Osteoblast (primary cell): ENCODE measurements at places on chromosomes 5 and 9. TPM values are rescaled to one million over a fixed set of nuclear protein-coding genes. Genes with fewer than 3 reads are reported as not detected.

DNA sequence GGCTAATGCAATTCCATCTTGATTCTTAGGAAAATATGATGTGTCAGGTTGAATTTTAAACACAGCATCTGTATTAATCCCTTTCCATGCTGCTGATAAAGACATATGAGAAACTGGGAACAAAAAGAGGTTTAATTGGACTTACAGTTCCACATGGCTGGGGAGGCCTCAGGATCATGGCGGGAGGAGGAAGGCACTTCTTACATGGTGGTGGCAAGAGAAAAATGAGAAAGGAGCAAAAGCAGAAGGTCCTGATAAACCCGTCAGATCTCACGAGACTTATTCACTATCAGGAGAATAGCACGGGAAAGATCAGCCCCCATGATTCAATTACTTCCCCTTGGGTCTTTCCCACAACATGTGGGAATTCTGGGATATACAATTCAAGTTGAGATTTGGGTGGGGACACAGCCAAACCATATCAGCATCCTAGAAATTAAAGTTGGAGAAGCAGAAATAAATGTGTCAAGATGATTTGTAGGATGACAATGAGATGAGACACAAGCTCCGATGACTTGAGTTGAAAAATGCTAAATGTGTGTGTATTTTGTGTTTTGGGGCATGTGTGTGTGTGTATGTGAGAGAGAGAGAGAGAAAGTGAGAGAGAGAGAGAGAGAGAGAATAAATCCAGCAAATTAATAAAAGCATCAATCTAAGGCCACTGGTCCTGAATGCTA is 48.5 kb upstream of the ANKRD55 start:
- no peak for DNase-seq

GRCh38 chr9:32991897-32992594 is 9.4 kb downstream of the APTX start:
- no peak for DNase-seq

DNA sequence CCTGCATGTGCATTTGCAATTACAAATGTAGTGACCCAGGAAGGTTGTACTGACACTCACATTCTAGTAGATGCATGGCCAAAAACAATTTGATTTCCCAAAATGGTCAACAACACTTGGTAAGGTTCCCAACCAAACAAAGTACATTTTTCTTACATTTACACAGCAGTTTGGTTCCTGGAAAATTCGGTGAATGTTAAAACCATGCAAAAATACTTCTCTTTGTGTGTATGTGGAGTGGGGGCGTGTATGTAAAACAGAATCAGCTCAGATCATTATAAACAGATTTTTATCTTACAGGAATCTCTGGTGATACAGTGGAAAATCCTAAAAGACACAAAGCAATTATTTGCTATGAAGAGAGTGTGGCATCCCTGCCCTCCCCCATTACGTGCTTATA is 25.1 kb upstream of the MELK start:
- peak; percentile 10 for DNase-seq

- DNase-seq = no peak
These were observed 662.6 kb upstream of the MEF2C start for GRCh38 chr5:89545626-89546025.

GRCh38 chr5:95861864-95862561 is 39.5 kb upstream of the GLRX start:
- DNase-seq = peak; percentile 42

- DNase-seq = no peak
These were observed 1.3 kb upstream of the SKP1 start for GRCh38 chr5:134178096-134178419.

GRCh38 chr9:92185096-92185495 is 69.9 kb upstream of the SPTLC1 start:
- DNase-seq = no peak

GRCh38 chr9:127928676-127929624 is 1.6 kb downstream of the PIP5KL1 start:
- no peak for DNase-seq

GRCh38 chr9:31166516-31166915 is 1217.9 kb upstream of the ACO1 start:
- DNase-seq = no peak

GRCh38 chr5:74460694-74461093 is 179.8 kb downstream of the ENC1 start:
- DNase-seq = no peak

DNA sequence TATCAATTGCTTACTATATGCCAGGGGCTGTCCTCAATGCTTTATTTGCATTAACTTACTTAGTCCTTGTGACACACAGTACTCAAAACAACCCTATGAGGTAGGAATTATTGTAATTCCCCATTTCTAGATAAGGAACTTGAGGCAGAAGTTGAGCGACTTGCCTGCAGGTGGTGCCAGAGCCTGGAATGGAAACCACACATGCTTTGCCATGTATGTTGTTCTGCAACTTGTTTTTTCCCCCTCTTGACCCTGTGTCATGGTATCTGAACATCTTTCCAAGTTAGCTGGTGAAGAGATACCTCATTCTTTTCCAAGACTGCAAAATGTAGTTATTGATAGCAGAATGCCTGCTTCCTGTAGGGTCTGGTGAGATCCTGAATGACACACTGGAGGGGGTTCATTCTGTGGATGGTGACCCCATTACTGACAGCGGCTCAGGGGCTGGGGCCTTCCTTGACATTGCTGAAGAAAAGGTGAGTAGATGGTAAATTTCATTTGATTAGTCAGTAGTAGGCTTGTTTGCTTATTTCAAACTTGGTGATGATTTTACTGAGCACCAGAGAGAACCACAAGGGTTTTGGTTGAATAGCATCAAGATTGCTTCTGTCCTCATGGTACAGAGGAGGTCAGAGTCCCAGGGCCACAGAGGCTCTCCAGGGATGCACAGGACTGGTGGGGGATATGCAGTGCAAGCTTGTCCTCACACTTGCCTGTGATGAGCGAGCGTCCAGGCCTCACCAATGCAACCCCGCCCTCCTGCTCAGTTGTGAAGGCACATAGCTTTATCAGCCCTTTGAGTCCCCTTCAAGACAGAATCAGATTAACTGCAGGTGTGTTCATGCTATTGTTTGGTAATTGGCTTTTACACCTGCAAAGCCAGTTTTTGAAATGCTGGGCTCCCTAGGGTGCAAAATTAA is 57.0 kb downstream of the COL15A1 start:
- peak; percentile 93 for DNase-seq

DNA sequence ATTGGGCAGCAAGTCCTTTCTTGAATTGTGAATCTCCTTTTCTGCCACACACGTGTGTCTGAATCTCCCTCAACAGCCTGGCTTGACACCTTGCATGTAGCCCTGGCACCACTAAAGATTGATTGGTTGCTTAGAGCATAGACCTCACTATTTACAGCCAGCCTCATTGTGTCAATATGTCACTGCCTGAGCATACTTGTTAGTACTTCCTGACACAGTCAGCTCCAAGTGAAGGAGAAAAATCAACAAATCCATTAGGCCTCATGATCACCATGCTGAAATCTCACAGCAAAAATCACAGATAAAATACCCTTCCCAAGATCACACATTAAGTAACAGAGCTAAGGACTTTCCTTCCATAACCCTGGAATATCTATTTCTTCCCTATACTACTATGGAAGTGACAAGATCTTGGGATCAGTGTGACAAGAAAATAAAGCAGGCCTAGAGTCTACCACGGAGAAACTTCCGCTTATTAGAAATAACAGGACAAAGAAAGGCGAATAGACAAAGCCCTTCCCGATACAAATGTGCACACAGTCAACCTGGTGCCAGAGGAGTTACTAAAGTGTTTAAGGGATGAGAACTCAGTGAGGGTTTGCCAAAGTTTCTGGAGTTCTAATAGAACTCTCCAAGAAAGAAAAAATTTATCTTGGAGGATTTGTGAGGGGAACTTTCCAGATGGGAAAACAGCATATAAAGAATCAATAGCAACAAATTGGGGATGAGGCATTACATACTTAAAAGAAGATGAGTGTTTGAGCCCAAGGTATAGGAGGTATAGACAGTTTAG is 5.6 kb upstream of the ARL15 start:
- DNase-seq = no peak

DNA sequence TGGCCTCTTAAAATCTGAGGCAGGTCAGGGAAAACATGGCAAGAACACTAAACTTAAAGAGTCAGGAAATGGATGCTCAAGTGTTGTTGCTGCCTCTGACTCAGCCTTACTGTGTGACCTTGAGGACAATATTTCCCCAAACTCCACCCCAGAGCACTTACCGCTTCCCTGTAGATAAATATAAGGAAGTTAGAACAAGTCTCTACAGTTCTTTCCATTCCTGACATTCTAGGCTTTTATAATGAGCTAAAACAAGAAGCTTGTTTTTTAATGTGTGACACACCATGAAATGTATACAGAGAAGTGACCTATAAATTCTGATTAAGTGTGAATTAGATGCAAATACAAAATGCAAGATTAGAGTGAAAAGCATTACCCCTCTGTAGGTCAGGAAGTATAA is 129.3 kb downstream of the GRIA1 start:
- no peak for DNase-seq

DNA sequence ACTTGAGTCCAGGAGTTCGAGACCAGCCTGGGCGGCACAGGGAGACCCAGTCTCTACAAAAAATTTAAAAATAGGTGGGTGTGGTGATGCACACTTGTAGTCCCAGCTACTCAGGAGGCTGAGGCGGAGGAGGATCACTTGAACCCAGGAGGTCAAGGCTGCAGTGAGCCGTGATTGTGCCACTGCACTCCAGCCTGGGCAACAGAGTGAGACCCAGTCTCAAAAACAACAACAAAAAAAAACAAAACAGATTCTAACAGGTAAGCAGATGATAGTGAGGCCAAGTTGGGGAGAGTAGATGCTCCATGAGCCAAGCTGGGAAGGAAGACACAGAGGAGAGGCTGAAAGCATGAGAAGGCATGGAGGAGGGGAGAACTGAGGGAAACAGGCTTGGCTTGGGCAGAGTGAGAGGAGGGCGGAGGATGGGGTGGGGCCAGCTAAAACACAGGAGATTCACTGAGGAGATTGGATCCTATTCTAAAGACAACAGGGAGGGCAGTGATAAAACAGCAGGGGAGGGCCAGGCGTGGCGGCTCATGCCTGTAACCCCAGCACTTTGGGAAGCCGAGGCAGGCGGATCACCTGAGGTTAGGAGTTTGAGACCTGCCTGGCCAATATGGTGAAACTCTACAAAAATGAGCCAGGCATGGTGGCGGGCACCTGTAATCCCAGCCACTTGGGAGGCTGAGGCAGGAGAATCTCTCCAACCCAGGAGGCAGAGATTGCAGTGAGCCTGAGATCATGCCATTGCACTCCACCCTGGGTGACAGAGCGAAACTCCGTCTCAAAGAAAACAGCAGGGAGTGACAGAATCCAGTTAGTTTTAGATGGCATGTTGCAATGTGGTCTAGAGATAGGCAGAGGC is 8.4 kb downstream of the RPS14 start:
- DNase-seq = peak; percentile 57

GRCh38 chr5:138611678-138612218 is 36.5 kb upstream of the HSPA9 start:
- no peak for DNase-seq

- DNase-seq = peak; percentile 23
These were observed 399.2 kb upstream of the GRAMD2B start for GRCh38 chr5:126023994-126024441.

- peak; percentile 73 for DNase-seq
These were observed 45.2 kb upstream of the HMCN2 start for GRCh38 chr9:130220352-130220751.

DNA sequence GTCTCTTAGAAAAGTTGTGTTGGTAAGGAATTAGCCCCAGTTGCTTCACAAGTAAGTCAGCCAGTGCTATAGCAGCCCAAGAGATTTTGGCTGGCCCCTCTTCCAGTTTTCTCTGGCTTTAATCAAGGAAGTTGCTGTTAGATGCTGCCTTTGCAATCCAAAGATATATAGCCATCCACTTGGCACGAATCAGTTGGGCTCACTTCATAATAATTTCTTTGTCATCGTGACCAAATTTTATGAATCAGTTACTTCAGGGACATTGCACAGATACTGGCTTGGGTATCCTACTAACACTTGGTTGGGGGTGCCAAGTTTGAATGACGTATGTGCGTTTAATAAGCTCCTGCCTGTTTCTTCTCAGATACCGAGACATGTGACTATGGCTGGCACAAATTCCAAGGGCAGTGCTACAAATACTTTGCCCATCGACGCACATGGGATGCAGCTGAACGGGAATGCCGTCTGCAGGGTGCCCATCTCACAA is 81.5 kb downstream of the VCAN start:
- DNase-seq = no peak

DNA sequence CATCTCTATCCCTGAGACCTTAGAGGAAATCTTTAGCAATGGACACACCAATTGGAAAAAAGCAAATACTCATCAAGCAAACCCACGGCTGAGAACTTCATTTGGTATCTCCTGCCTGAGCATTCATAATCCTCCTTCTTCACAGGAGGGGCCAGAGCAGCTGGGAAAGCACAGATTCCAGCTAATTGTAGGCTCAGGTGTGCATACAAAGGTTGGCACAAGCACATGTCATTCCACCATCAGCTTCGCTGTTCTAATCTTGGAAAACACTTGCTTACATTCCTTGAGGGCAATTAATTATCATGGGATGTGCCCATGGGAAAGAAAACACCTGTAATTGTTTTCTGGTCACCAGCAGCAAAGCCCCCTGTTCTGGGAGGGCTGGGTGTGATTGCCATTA is 376.6 kb downstream of the SPOCK1 start:
- DNase-seq = no peak

GRCh38 chr9:36903541-36904435 is 130.3 kb downstream of the PAX5 start:
- DNase-seq = peak; percentile 84

- DNase-seq = peak; percentile 48
These were observed 52.1 kb upstream of the KIAA1958 start for GRCh38 chr9:112434487-112434886.

- peak; percentile 76 for DNase-seq
These were observed 1.7 kb downstream of the PALM2AKAP2 start for GRCh38 chr9:109781541-109782197.

DNA sequence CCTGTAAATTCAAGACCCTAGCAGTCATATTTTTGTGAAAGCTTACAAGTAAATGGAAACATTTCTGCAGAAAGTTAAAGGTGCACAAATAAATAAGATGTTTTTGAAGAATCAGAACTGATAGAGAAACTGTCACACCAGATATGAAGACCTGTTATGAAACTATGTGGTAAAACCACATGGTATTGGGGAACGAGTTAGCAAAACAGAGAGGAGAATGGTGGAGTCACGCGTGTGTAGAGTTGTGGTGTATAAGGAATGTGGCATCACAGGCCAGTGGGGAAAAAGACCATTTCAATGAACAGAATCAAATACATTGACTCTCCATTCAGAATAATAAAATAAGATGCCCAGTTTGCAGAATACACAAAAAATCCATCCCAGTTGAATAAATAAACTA is 477.2 kb downstream of the ICE1 start:
- no peak for DNase-seq

Gene FUT7
- total RNA-seq = not detected in 2 replicates

Gene SPINK7
- total RNA-seq = not detected in 2 replicates

Gene PPP6C
- total RNA-seq = 36.5 and 40.9 TPM in 2 replicates

Gene KCNMB1
- under 0.01 TPM in 2 replicates for total RNA-seq

Gene NCBP1
- total RNA-seq = 28.0 and 37.3 TPM in 2 replicates

Gene POLR3G
- total RNA-seq = 1.8 and 3.6 TPM in 2 replicates

Gene PTGDS
- 37.4 and 57.9 TPM in 2 replicates for total RNA-seq

Gene NSG2
- total RNA-seq = not detected in 2 replicates

Gene BTNL8
- total RNA-seq = not detected in 2 replicates

Gene SPINK13
- total RNA-seq = not detected in 2 replicates

Gene LCN15
- not detected in 2 replicates for total RNA-seq

Gene TMOD1
- total RNA-seq = not detected in 2 replicates

Gene ADAMTS16
- 1.4 and 1.5 TPM in 2 replicates for total RNA-seq

Gene ATP10B
- not detected in 2 replicates for total RNA-seq

Gene ZNF454
- total RNA-seq = 2.5 and 3.8 TPM in 2 replicates
